H1 (cell line): ENCODE measurements at places on chromosomes 5 and 9. TPM values are rescaled to one million over a fixed set of nuclear protein-coding genes. Genes with fewer than 3 reads are reported as not detected.
A peak's percentile ranks its signal among the peaks of the same experiment; 100 is the strongest.

GARIN3 gene
- not detected in 2 replicates for total RNA-seq

SPINK13 gene
- not detected in 2 replicates for total RNA-seq

GRK6 gene
- total RNA-seq: 52.0 and 57.8 TPM in 2 replicates

C8G gene
- 0.80 TPM in 1 of 2 replicates, not detected in the other for total RNA-seq

PGM5 gene
- total RNA-seq: not detected in 2 replicates

IL12B gene
- total RNA-seq: not detected in 2 replicates

PCDHGB6 gene
- 3.4 and 4.1 TPM in 2 replicates for total RNA-seq

PLPPR1 gene
- total RNA-seq: 1.2 and 1.4 TPM in 2 replicates

- no peaks in the 10 kb centered on the region for H3K27me3 ChIP-seq
- no peak overlapping the region for H3K4me3 ChIP-seq
- H3K27ac ChIP-seq: no peak overlapping the region
- peaks cover 3% of the 10 kb centered on the region; the same call in 1 of the 2 replicates for H3K4me1 ChIP-seq
Measured at GRCh38 chr5:167945542-167946384, 345.7 kb upstream of the WWC1 start.

GRCh38 chr5:69492391-69492922 lies at the start of gene OCLN:
OCLN (plus strand) TSS chr5:69492790; CDS start chr5:69504245, 11,455 bp downstream.
- H3K4me1 ChIP-seq: no peaks in the 10 kb centered on the region
- no peaks in the 10 kb centered on the region for H3K27me3 ChIP-seq
- DNase-seq: peak; percentile 92
- no peaks in the 10 kb centered on the region for H3K36me3 ChIP-seq

- peaks cover 38% of the 10 kb centered on the region for H3K36me3 ChIP-seq
- peaks cover 12% of the 10 kb centered on the region for H3K4me1 ChIP-seq
- no peak overlapping the region for H3K4me3 ChIP-seq
- no peak for DNase-seq
Measured at GRCh38 chr5:141866096-141866495, 12.1 kb downstream of the PCDH1 start.

DNA sequence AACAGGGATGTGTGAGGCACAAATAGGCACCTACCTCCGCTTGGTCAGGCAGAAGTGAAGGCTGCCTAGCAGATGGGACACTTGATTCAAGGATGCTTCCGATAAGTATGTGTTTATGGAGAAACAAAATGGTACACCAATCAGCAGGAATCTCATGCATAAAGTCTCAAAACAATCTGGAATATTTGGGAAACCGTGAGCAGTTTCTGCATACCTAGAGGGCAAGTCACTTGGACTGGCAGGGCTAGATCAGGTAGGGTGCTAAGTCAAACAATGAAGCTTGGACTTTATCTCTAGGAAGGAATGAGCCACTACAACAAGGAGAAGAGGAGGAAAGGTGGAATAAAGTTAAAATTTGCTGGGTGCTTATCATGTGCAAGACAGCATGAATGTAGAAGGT lies 5.5 kb downstream of the EPB41L4A start:
- H3K36me3 ChIP-seq: no peaks in the 10 kb centered on the region
- no peak for DNase-seq
- no peak overlapping the region for H3K27ac ChIP-seq

DNA sequence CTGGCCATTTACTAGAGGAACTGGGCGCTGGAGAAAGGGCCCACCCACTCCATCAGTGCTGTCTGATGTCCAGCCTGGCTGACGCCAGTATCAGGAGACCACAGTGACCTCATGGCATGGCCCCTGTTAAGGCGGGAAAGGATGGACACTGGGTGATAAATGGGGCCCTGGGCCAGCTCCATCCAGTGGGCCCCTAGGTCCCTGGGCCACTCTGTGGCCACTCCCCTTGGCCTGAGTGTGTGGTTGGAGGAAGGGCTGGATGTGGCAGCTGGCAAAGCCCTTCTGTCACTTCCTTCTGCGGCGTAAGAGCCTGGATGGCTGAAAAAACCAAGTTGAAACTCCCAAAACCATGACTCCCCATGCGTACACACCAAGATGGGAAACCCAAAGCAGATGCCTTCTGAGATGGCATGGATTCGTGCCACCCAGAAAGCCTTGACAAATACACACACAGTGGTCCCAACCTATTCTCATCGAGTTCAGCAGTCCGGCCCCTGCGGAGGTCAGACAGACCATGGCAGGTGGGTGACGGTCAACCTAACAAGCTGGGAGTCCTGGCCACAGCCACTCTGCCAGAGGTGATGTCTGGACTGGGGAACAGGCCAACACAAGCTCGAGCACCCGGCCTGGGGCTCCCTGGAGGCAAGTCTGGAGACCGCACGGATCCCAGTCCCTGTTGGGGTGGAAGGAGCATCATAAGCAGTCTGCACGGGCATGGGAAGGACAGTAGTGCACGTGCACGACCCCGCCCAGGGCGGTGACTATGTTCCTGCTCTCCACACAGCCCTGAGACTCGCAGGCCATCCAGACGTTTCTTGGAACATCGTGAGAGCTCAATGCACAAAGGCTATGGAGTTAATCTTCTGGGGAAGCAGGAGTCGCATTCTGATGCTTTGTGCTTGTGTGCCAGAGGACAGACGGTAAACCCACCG lies 45.2 kb upstream of the NOTCH1 start:
- no peak overlapping the region for H3K27ac ChIP-seq
- no peaks in the 10 kb centered on the region for H3K36me3 ChIP-seq
- DNase-seq: no peak
- no peaks in the 10 kb centered on the region for H3K27me3 ChIP-seq
- peaks cover 37% of the 10 kb centered on the region for H3K4me1 ChIP-seq
- no peak overlapping the region for H3K4me3 ChIP-seq

DNA sequence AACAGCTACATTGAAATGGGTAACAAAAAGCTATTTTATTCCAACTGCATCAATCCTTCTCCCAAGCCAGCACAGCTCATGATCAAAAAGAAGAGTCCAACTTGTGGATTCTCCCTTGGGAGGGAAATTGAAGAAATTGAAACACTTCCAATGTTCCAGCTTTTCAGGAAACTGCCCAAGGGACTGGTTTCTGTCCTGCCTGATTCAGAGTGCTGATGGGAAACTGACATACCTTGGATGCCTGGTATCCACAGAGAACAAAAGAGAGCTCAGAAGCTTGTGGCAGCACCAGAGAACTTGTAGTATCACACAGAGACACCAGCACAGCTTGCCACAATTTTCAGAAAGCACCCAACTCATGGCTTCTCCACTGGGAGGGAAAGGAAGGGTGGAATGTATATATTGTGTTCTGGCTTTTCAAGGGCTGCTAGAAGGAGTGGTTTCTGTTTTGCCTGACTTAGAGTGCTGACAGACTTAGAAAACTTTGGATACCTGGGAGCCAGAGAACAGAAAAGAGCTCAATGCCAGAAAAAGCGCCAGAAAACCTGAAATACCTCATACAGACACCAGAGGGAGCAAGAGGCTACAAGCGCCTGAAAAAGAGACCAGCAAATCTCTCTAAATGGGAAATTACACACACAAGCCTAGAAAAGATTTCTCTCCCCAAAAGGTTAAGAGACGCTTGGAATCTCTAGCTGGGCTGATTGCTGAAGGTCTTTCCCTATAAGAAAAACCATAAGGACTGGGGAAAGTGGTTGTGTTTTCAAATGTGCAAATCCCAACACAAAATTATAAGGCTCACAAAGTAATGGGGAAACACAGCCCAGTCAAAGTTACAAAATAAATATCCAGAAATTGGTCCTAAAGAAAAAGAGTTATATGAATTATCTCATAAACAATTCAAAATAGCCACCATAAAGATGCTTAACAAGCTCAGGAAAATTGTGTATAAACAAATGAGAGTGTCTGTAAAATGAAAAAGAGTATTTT lies 178.8 kb downstream of the SPOCK1 start:
- no peaks in the 10 kb centered on the region for H3K4me1 ChIP-seq
- H3K4me3 ChIP-seq: no peak overlapping the region
- H3K36me3 ChIP-seq: no peaks in the 10 kb centered on the region
- peak; percentile 71 for DNase-seq
- no peak overlapping the region for H3K27ac ChIP-seq
- H3K27me3 ChIP-seq: no peaks in the 10 kb centered on the region

DNA sequence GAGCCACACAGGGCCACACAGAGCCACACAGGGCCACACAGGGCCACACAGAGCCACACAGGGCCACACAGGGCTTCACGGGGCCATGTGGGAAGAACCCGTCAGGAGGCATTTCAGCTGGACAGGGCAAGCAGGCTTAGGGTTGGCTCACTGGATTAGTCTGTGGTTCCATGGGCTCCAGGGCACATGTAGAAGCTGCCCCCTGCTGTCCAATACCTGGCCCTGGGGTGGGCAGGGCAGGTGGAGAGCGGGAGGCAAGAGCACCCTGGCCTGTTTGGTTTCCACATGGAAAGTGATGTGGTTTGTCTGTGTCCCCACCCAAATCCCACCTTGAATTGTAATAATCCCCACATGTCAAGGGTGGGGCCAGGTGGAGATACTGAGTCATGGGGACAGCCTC lies 16.4 kb upstream of the LPCAT1 start:
- no peak for DNase-seq
- no peak overlapping the region for H3K27ac ChIP-seq
- H3K36me3 ChIP-seq: no peaks in the 10 kb centered on the region
- no peak overlapping the region for H3K4me3 ChIP-seq

GRCh38 chr5:160159991-160160792 lies 40.9 kb upstream of the PWWP2A start:
- H3K36me3 ChIP-seq: no peaks in the 10 kb centered on the region
- H3K27ac ChIP-seq: peak overlapping the region; percentile 91
- H3K4me1 ChIP-seq: peaks cover 14% of the 10 kb centered on the region
- H3K27me3 ChIP-seq: no peaks in the 10 kb centered on the region
- no peak overlapping the region for H3K4me3 ChIP-seq
- DNase-seq: peak; percentile 75

- no peaks in the 10 kb centered on the region for H3K36me3 ChIP-seq
- H3K4me1 ChIP-seq: no peaks in the 10 kb centered on the region
- no peak overlapping the region for H3K4me3 ChIP-seq
- DNase-seq: peak; percentile 82
Measured at GRCh38 chr5:154157483-154158378, 32.8 kb upstream of the GALNT10 start.

DNA sequence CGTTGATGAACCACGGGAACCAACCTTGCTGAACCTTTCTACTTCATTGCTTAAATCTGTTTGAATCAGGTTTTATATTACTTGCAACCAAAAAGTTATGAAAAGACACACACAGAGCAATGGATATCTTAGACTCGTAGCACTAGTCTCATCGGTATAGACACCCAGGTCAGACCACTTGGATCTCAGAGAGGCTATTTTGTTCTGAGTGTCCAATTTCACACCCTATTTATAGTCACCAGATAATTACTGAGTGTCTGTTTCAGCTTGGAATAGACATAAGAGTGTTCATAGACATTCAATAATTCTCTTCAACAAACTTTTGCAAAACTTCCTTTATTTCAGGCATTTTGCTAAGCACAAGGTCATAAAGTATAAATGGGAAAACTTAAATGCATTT lies 145.4 kb upstream of the EGFLAM start:
- no peaks in the 10 kb centered on the region for H3K27me3 ChIP-seq
- DNase-seq: no peak
- no peak overlapping the region for H3K27ac ChIP-seq
- H3K4me3 ChIP-seq: no peak overlapping the region

GRCh38 chr9:127004946-127005769 lies 90.6 kb downstream of the RALGPS1 start:
- no peaks in the 10 kb centered on the region for H3K36me3 ChIP-seq
- H3K27ac ChIP-seq: no peak overlapping the region
- no peak for DNase-seq
- H3K4me1 ChIP-seq: no peaks in the 10 kb centered on the region
- no peaks in the 10 kb centered on the region for H3K27me3 ChIP-seq
- H3K4me3 ChIP-seq: no peak overlapping the region

GRCh38 chr9:5052838-5053237 lies 67.8 kb downstream of the JAK2 start:
- no peak for DNase-seq
- no peak overlapping the region for H3K27ac ChIP-seq
- H3K4me3 ChIP-seq: no peak overlapping the region
- no peaks in the 10 kb centered on the region for H3K27me3 ChIP-seq

DNA sequence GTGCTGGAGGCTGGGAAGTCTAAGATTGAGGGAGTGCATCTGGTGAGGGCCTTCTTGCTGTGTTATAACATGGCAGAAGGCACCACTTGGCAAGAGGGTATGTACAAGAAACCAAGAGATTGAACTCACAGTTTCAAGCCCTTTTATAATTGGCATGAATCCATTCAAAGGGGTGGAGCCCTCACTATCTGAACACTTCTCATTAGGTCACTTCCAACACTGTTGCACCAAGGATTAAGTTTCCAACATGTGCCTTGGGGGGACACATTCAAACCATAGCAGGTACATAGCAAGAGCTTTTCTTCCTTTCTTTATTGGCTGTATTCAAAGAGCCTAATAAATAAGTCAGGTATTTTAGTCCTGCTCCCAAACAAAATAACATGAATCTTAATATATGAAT lies 62.7 kb downstream of the PRELID2 start:
- H3K36me3 ChIP-seq: no peaks in the 10 kb centered on the region
- no peaks in the 10 kb centered on the region for H3K4me1 ChIP-seq
- H3K4me3 ChIP-seq: no peak overlapping the region
- H3K27me3 ChIP-seq: no peaks in the 10 kb centered on the region

DNA sequence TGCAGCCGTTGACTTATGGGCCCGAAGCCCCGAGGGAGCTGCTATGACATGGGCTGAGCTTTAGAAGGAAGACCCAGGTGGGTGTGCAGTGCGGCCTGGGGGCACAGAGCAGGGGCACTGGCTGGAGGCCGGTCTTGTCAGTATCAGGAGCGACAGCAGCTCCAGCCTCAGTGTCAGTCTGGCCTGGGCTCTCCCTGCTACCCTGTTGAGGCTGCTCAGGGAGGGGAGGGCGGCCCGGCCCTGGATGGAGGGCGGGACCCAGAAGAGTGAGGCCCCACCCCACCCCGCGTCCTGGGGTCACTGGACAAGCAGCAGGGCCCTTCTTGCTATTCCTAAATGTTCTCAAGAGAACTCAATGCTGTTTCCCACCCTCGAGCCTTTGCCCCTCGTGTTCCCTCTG lies 18.0 kb downstream of the GFI1B start:
- no peak overlapping the region for H3K27ac ChIP-seq
- H3K4me3 ChIP-seq: no peak overlapping the region
- peaks cover 4% of the 10 kb centered on the region for H3K4me1 ChIP-seq

- no peak overlapping the region for H3K4me3 ChIP-seq
- DNase-seq: no peak
- no peaks in the 10 kb centered on the region for H3K4me1 ChIP-seq
- H3K27me3 ChIP-seq: no peaks in the 10 kb centered on the region
- no peak overlapping the region for H3K27ac ChIP-seq
Measured at GRCh38 chr5:111169269-111169668, 54.9 kb upstream of the CAMK4 start.
